ENCODE measurements at places on chromosomes 1 and 21. TPM values are rescaled to one million over a fixed set of nuclear protein-coding genes. Genes with fewer than 3 reads are reported as not detected.

The FAM177B gene
- 0.20 TPM for total RNA-seq

The LGR6 gene
- 1.8 TPM for total RNA-seq

The KCNE2 gene
- 0.52 TPM for total RNA-seq

The DNAJC28 gene
- total RNA-seq: 2.3 TPM

The PEX11B gene
- total RNA-seq: 31.0 TPM

The RPS6KA1 gene
- total RNA-seq: 124 TPM

The AMY2A gene
- not detected for total RNA-seq

The ZBTB37 gene
- total RNA-seq: 14.7 TPM

The NSL1 gene
- 30.2 TPM for total RNA-seq

The RHD gene
- total RNA-seq: not detected

The KRTAP13-3 gene
- total RNA-seq: not detected

The C1orf87 gene
- total RNA-seq: 1.7 TPM

The MROH9 gene
- not detected for total RNA-seq

The PPFIA4 gene
- total RNA-seq: 1.3 TPM

The LHX8 gene
- not detected for total RNA-seq

The UBE2U gene
- not detected for total RNA-seq

The DUSP12 gene
- total RNA-seq: 19.3 TPM

The SLFNL1 gene
- 2.8 TPM for total RNA-seq

The NDC1 gene
- total RNA-seq: 7.7 TPM

The KLHDC8A gene
- 0.78 TPM for total RNA-seq

The SLC30A7 gene
- total RNA-seq: 35.1 TPM

The ASCL5 gene
- 0.29 TPM for total RNA-seq

The KRTAP12-2 gene
- not detected for total RNA-seq

The CD48 gene
- 21.5 TPM for total RNA-seq

The TMEM240 gene
- total RNA-seq: 2.9 TPM

The MEF2D gene
- total RNA-seq: 60.8 TPM

The SH2D5 gene
- total RNA-seq: 0.52 TPM

The SNX27 gene
- 62.1 TPM for total RNA-seq

The ADAM30 gene
- not detected for total RNA-seq

The THEMIS2 gene
- 89.6 TPM for total RNA-seq

The AP4B1 gene
- 16.1 TPM for total RNA-seq

The CRABP2 gene
- 1.4 TPM for total RNA-seq

The SAMD13 gene
- total RNA-seq: 1.6 TPM

The ALX3 gene
- total RNA-seq: not detected

The CACNA1E gene
- total RNA-seq: 0.06 TPM

The F5 gene
- total RNA-seq: 1.6 TPM
